ENCODE measurements at places on chromosomes 2 and 18.

- DNase-seq = no peak
Measured at GRCh38 chr18:75204269-75204731, 4.6 kb downstream of the PTGR3 start.

- no peak for DNase-seq
Measured at GRCh38 chr2:1041012-1041805, 90.6 kb downstream of the SNTG2 start.

DNA sequence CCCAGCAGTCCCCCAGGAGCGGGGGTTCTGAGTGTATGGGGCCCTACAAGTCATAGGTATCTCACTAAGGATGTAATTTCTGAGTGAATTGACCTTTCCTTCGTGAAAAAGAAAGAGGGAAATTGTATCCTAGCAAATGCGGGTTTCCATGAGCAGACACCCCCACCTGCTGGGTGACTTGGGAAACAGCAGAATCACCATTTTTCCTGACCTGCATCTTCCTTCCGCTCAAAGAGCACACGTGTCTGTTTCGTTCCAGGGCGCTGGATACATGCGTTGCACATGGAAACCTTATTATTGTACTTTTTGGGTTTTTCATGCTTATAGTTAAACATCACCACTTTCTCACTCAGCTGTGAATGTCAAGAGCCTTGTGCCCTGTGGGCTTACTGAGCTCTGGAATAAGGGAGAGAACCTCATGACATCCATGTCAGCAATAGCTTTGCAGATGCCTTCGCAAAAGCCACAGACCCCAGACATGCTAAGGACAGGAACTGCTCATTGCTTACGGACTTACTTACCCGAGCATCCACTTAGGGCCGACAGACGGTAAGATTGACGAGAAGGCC lies 132.8 kb downstream of the TPO start:
- DNase-seq = no peak

- DNase-seq = no peak
Measured at GRCh38 chr2:172350839-172351479, 76.4 kb upstream of the ITGA6 start.

DNA sequence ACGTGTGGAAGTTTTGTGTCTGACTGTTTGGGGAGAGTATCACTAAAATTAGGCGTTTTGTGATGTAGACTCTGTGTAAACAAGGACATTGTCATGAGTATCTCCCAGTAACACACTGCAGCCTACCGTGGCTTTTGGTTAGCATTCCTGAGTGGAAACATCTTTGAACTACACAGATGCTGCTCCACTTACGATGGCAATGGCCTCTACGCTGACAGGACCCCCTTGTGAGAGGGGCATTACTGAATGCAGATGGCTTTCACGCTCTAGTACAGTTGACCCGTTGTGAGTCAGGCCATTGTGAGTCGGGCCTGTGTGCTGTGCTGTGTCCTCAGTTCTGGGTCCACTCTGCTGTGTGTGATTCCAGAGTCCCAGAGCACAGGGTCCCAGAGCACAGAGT lies 34.4 kb upstream of the ADNP2 start:
- no peak for DNase-seq

GRCh38 chr2:203328760-203329540 lies 756 bp downstream of the ABI2 start:
- DNase-seq = peak; percentile 8

- DNase-seq = peak; percentile 44
Measured at GRCh38 chr2:191758518-191759507, 80.9 kb downstream of the NABP1 start.

Measured in activated CD4-positive, alpha-beta T cell treated with anti-CD3 and anti-CD28 coated beads, Interleukin-2, amount 50 U/mL, for 1 hour (primary cell).